ENCODE measurements at places on chromosomes 3 and 15.

DNA sequence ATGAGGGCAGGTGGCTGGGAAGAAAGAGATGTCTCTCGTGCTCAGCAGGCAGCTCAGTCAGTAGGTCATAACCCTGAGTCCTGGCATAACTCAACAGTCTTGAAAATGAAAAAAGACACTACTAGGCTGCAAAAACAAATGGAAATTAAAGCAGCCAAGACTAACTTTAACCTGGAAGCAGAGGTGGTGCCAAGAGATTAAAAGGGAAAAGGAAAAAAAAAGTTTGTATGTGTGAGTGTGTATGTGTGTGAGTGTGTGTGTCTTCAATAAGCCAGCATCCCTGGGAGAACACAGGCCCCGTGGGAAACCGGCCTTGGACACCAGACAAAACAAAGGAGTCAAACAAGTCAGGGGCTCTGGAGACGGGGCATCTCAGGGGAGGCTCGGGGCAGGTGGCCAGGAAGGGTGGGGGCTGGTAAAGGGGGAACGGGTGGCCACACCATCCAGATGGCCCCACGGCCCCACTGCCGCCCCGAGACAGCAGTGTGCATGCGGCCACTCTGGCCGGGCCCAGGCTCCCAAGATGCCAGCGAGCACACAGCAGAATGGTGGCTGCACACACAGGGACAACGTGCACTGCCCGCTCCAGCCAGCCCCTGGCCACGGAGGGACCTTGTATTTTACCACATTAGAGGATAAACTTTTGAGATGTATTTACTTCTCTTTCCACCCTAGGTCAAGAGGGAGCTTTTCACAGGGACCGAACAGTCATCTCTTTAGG lies 23.8 kb downstream of the CYFIP1 start:
- no peak for DNase-seq

DNA sequence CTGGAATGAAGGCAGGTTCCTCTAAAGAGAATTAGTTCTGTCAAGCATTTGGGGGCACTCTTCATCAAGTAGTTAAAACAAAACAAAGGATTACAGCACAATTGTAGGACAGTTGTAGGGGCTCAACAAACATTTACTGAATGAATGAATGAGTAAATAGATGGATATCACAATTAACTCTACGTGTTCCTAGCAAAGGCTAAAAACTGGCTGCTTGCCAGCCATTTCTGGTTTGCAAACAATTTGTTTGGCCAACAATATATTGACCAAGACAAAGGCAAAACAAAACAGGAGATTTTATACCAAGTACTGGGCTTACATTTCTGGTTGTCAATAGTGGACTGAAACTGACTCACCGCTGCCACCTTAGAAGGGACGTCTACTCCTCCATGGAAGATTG lies 116.8 kb downstream of the ZNF280D start:
- no peak for DNase-seq

DNA sequence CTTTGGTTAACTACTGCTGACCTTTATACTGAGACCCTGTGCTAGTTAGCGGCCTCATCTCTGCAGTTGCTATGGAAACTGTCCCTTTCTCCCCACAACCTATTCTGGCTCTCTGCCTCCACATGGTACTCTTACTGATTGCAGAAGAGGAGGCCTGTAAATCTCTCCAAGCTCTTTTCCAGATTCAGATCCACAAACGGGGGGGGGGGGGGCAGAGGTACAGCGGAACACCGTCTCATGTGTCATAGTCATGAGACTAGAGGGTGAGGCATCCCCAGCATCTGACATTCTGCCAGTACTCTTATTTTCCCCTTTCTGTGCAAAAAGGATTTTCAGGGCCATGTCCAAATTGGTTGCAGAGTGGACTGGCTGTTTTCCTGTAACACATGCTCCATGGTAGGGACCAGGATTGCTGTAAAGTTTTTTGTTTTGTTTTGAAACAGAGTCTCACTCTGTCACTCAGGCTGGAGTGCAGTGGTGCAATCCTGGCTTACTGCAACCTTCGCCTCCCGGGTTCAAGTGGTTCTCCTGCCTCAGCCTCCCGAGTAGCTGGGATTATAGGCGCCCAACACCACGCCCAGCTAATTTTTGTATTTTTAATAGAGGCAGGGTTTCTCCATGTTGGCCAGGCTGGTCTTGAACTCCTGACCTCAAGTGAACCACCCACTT lies 8.3 kb upstream of the MAP1A start:
- DNase-seq: no peak

DNA sequence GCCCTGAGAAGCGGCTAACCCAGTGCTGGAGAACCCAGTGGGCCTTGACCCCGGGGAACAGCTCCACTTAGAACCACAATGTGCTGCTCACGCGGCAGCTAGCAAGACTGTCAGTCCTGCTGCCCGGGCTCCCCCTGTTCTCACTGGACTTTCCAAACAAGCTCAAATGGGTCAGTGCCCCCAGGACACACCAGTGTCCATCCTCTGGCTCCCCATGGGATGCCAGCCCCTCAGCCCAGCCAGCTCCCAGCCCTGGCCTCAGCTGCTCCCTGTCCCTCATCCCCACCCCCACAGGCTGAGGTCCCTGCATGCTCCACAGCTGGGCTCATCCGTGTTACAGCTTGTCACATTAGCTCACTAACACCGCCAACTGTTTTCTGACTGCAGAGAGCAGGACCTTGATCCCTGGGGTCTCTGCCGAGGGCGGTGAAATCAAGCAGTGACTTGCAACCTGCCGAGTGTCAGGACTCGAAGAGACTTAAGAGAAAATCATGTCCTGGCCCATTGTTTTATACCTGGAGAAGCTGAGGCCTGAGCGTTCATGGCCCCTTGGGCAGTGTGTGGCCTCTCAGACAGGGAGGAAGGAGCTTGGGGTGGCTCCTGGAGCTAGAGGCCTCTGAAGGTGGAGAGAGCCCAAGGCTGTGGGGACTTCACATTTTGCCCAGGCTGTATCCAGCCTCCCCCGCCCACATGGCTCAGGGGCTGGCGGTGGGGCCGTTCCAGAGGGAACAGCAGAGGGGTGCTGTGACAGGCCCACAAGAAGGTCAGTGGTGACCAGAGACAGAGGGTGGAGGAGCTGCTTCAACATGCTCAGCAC lies 157.5 kb downstream of the MEGF11 start:
- no peak for DNase-seq

- DNase-seq: no peak
These were observed 31.2 kb upstream of the CCDC80 start for GRCh38 chr3:112671930-112672715.

DNA sequence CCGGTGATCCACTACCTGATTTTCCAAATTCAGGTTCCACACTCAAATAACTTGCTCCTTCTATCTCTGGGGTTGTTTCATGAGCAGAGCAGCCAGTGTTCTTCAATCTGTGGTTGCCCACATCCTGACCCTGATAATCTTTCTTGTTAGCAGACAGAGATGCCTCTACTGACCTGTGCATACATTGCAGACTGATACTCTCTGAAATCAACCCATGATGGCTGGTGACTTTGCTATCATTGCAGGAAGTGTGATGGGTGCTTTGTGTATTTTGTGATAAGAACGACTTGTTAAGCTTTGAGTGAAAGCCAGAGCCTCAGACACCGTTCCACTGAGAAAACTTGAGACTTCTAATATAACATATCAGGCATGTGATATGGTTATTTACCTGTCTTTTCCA lies 39.9 kb downstream of the GATM start:
- no peak for DNase-seq

GRCh38 chr3:139202226-139202958 lies 141.4 kb upstream of the MRPS22 start:
- DNase-seq: no peak

GRCh38 chr3:40398346-40398745 lies 11.4 kb downstream of the ENTPD3 start:
- DNase-seq: no peak

- DNase-seq: no peak
These were observed at the start of gene ITIH3 for GRCh38 chr3:52794612-52795099. TSS of gene ITIH3 (plus strand) at chr3:52794796. CDS start at chr3:52794804, 8 bp downstream.

GRCh38 chr3:142628801-142629200 lies 32.6 kb downstream of the PLS1 start:
- DNase-seq: no peak

DNA sequence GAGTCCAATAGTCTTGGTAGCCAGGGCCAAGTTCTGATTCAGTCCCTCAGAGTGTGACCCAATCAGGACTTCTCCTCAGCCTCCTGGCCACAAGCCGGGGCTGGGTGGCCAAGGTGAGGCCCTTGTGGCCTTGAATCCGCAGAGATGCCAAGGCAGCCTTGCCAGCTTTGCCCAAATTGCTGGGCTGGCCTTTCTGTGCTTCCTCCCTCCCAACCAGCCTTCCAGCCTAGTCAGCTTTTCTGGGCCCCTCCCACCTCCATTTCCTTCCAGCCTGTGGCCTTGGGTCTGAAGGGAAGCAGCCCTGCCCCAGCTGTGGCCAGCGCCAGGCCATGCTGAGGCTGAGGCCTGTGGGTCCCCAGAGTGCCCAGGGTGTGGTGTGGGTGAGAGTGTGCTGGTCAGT lies 34.3 kb upstream of the ANKDD1A start:
- no peak for DNase-seq

- no peak for DNase-seq
These were observed 107.6 kb upstream of the FGF7 start for GRCh38 chr15:49315391-49315823.

All from stimulated activated CD4-positive, alpha-beta T cell treated with anti-CD3 and anti-CD28 coated beads, Interleukin-1b, Interleukin-23, amount 100 ng/mL, for 4 hours (primary cell).